Amygdala (tissue), 56 donors: ENCODE measurements at places on chromosomes 12 and 14.

DNA sequence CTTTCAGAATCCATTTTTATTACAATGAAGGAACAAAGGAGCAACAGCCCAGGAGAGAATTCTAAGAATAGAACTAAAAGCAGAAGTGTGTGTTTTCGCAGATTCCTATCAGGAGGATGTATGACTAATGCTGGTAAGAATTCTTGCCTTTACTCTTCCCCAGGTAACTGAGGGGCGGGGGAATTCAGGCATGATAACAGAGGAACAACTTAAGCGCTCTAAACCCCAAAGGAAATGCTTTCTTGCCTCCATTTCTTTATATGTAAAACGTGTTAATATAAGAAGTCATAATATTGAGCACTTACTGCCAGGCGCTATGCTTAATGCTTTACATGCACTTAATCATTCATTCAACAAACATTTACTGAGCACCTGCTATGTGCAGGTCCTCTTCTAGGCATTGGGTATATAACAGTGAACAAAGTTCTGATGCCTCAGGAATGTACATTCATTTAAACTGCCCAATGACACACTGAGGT lies 4.5 kb downstream of the HCAR1 start:
- no peak for DNase-seq

DNA sequence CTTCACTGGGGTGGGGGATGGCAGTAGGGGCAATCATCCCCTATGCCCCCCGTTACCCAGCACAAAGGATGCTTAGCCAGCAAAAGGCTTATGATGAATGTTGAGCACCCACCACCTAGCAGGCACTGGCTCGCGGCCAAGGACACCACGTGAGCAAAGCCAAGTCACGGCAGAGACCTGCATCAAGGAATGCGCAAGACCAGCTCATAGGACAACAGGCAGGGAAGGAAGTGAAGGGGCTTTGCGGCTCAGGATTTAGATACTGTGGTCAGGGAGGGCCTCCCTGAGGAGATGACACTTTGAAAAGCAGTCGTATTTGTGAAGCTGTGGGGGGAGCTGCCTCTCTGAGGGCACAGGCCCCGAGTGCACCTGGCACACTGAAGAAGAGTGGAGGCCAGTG lies 32.8 kb downstream of the SH2B3 start:
- DNase-seq: no peak

- no peak for DNase-seq
These were observed 619.8 kb upstream of the TBX3 start for GRCh38 chr12:115303723-115304309.

DNA sequence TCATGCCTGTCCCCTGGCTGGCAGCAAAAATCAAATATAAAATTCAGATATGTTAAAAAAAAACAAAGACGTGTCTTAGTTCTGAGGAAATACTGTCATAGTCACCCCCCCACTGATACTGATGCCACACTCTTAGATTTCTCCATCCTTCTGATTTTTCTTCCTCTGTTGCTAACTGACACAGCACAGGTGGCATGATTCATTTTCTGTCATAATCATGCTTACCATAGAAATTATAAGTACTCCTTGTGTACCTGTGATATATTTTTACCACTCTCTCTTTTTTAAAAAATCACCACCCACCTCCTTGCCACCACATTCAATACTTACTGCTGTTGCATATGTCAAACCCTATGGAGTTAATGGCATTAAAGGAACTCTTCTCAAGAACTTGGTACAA lies 209.2 kb downstream of the PPM1H start:
- DNase-seq: no peak

DNA sequence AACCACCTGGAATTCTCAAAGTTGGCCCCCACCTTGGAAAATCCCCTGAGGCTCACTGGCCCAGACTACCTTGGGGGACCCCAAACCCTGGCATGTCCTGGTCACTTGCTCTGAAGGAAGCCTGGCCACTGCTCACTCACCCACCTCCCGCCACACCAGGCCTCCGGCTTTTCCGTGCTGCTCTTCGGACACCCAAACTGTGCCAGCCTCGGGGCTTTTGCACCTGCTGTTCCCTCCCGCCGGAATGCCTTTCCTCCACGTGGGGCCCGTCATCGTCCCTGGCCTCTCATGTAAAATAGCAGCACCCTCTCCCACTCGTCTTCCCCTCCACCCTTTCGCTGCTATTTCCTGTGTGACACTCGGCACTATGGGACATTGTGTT lies 87.2 kb upstream of the NCOR2 start:
- no peak for DNase-seq

- DNase-seq: no peak
These were observed 22.5 kb upstream of the CDKN3 start for GRCh38 chr14:54374117-54374884.

GRCh38 chr12:56034586-56035332 lies 7.0 kb upstream of the RPS26 start:
- DNase-seq: no peak
